ENCODE measurements at places on chromosomes 3 and 15.

DNA sequence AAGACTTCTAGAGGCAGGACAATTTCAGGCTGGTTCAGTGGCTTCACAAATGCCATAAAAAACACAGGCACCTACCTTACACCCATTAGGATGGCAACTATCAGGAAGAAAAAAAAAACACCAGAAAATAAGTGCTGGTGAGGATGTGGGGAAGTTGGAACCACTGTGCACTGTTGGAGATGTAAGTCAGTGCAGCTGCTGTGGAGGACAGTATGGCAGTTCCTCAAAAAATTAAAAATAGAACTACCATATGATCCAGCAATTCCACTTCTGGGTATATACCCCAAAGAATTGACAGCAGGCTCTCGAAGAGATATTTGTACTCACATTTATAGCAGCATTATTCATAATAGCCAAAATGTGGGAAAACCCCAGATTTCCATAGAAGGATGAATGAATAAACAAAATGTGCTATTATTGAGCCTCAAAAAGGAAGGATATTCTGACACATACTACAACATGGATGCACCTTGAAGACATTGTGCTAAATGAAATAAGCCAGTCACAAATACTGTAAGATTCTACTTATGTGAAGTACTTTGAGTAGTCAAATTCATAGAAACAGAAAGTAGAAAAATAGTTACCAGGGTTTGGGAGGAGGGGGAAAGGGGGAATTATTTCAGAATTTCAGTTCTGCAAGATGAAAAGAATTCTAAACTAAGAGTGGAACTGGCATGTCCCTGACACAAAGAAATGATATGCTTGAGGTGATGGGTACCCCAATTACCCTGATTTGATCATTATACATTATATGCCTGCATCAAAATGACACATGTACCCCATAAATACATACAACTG lies 40.9 kb downstream of the NR1D2 start:
- DNase-seq, result no peak

- no peak for DNase-seq
These were observed 50.4 kb downstream of the FOXB1 start for GRCh38 chr15:60054472-60054871.

DNA sequence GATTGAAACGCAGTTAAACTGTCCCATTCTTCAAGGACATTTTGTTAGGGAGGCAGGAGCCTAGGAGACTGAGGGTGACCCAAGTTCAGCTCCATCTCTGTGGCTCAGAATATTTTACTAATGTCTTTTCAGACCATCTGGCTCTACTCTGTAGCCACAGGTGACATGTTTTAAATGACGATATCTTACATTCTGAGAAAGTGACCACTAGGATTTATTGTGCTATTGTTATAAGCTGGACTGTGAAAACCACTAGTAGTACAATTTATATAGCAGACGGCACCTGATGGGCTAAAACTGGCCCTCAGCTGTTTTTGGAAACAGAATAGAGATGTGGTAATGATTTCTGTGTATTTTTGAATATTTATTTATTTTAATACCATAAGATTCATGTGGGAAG lies 55.5 kb downstream of the MCF2L2 start:
- no peak for DNase-seq

- DNase-seq, result no peak
These were observed 259.5 kb upstream of the LYSMD4 start for GRCh38 chr15:99992611-99993231.

DNA sequence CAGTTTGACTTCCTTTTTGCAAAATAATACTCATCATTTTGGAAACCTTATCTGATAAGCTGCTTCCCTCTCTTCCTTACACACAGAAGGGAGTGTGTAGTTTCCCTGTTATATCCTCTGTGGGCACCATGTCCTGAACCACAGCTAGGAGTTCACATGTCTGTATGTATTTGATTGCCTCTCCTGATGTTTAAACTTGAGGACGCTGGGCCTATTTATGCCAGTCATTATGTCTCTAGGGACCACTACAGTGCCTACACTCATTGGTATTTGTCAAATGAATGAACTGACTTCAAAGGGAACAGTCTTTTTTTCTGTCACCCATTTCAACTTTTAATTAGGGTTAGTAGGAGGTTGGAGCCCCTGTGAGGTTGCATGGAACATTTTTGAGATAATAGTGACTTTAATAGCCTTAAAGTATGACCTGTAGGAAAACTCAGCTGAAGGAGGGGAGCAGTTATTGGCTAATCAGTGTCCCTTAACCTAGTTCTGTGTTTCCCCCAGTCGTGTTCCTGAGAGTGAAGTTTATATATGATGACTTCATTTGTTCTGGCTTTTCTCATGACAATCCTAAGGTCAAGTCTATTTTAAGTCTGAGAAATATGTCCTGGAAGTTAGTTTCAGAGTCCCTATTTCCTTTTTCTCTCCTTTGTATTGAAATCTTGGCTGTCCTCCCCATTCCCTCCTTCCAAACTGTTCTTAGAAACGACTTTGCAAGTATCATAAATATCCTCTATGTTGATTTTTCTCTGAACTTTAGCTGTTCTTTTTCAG lies 28.9 kb downstream of the PDE8A start:
- DNase-seq, result no peak

DNA sequence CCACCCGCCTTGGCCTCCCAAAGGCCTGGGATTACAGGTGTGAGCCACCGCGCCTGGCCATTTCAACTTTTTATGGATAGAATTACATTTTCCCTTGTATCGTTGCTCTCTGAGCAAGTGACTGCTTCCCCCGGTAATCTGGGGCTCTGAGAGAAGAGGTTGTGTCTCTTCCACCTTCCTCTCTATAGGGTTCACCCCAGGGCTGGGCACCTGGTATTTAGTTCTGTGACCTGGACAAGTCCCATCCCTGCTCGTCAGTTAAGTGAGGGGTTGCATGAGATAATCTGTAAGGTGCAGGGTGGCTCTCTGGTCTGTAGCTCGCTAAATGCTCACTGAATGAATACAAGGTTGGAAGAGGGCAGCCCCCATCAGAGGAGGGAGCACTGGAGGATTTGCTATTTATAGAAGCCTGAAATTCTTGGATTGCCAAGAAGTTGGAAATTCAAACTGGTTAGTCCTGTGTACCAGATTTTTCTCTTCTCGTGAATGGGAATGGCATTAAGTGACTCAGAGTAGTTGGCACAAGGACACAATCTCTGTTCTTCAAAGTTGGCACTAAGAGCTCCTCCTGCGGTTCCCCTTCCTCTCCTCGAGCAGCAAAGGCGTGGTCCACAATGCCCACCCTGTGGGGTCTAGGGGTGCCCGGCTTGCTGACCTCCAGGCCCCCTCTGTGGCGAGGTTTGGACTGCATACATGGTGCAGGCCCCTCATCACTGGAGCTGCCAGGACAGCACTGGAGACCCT lies 68.1 kb upstream of the DLG1 start:
- no peak for DNase-seq

DNA sequence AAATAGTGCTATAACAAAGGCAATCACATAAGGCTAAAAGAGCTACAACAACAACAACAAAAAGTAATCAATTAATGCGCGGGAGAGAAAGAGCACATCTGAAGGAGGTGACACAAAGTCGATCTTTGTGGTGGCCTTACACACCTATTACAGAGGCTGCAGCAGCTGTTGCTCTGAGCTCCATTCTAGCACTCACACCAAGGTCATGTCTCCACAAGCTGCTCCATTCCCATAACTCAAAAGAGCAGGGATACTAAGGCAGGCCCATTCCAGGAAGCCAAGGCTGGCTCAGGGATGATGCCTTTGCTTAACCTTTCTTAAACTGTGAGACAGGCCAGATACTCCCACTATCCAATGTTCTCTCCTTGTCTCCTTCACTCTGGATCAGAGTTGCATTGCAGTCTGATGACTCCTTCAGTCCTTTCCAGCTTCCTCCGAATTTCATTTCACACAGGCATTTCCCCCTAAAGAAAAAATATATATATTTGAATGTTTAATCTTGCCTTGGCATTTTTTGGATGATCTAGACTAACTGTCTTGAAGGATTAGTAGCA lies 52.7 kb downstream of the SNTN start:
- DNase-seq, result no peak

DNA sequence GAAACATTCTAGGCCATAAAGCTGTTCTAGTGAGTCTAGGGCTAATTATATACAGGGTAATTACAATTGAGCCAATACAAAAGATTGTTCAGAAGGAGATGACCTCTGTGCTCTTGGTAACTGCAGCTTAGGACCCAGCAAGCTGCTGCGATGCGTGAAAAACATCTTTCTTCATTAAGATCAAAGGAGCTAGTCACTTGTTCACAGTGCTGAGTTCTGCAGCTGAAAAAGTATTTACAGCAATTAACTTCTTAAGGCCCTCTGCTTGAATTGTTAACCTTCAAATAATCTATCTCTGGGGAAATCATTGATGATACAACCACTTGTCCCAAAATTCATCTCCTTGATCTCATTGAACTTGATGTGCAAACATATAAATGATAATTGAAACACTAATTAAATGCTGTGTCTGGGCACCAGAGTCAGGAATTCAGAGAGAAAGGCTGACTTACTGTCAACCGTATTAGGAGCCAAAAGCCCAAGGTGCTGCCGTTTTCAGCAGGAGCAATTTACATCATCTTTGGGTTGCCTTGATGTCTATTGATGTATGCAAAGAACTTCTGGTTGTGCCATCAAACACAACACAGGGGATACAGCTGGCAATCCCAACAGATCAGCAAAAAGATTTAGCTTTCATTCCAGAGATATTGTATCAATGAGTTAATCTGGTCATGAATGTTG lies 213.0 kb downstream of the NECTIN3 start:
- DNase-seq, result no peak

GRCh38 chr15:44788748-44789147 lies 52.4 kb downstream of the TRIM69 start:
- DNase-seq, result peak; percentile 12

- DNase-seq, result no peak
These were observed 218.1 kb downstream of the TP63 start for GRCh38 chr3:189849262-189849661.

DNA sequence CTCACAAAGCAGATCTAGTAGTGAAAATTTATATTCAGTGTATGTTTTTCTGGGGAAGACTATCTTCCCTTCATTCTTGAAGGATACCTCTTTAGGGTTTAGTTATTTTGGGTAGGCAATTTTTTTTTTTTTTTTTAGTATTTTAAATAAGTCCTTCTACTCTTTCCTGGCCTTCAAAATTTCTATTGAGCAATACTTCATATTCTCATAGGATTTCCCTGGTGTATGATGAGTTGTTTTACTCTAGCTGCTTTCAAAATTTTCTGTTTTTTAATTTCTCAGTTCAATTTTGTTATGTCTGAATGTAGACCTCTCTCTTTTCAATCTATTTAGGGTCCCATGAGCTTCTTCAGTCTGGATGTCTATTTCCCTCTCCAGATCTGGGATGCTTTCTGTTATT lies 74.3 kb upstream of the PLSCR4 start:
- DNase-seq, result no peak

GRCh38 chr3:11059090-11059798 lies 66.7 kb downstream of the SLC6A1 start:
- DNase-seq, result no peak

DNA sequence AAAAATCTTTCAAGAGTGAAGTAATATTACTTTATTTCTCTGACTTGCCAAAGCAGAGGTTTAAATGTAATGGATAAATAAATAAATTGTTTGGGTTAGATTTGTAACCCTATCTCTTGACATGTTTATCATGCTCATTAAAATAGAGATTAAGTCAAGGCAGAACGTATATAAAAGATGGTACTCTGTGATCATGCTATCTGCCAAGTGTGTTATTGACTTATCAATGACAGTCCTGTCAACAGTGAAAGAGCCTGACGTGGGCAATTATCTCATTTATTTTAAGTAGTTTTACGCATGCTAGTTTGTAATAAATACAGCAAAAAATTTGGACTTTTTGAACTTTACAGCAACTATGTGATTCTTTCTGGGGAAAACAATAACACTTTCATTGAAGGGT lies 43.7 kb downstream of the PROS1 start:
- DNase-seq, result no peak

DNA sequence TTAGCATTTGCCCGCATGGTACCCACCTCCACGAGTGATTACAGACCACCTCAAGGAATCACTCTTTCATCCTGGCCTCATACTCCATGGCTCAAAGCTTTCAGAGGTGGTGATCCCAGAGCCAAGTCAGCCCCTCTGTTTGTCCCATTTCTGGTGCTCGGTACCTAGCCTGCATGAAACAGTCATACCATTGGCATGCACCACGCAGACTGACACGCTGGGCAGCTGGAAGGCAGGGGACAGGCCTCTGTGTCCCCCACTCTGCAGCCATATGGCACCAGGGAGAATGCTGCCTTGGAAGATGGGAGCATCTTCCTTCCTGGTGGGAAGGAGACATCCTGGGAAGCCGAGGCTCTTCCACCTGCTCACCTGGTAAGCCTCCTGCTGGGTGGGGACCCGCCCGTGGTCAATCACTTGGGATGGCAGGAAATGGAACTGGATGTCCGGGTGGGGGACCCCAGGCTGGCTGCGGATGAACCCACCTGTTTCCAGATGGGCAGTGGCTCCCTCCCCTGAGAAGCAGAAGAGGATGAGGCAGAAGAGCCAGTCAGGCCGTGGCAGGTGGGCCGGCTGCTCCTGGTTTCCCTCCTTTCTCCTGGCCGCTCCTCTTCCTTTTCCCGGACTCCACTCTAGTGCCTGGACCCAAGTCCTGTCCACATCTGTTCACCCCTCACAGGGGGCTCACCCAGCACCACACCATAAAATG lies 26.9 kb downstream of the CHDH start:
- no peak for DNase-seq

DNA sequence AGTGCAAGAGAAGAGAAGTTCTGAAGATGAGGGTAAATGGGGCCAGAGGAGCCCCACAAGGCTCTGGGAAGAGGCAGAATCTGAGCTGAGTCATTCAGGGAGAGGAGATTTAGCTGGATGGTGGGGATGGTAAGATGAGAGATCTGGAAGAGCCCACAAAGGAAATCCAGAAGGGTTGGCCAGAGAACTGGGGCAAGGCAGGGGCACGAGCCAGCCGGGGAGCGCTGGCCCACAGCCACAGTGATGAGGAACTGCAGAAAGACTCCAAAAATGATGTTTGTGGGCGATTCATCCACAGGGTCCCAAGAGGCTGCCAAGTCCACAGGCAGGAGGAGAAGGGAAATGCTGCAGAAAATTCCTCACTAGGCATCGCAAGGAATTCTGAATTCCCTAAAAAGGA lies 75.9 kb upstream of the ATP2B2 start:
- DNase-seq, result no peak

DNA sequence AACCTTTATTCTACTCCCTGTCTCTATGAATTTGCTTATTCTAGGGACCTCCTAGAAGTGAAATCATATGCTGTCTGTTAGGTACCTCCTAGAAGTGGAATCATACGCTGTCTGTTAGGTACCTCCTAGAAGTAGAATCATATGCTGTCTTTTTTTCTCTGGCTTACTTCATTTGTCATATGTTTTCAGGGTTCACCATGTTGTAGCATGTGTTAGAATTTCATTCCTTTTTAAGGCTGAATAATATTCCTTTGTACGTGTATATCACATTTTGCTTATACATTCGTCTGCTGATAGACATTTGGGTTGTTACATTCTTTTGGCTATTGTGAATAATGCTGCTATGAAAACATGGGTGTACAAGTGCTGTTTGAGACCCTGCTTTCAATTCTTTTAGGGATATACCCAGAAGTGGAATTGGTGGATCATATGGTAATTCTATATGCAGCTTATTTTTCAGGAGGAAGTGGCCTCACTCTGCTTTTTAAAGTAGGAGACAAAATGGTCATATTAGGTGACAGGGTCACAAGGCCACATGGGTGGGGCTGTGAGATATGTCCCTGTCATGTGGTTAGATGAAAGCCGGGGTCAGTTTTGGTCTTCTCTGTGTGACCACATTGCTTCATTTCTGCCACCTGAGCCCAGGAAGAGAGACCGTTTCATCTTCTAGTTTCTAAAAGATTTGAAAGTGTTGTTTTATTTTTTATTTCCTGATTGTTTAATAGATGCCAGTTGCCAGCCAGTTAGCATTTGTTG lies 76.7 kb downstream of the FLNB start:
- no peak for DNase-seq

GRCh38 chr3:104437891-104438290 lies 928.8 kb upstream of the ALCAM start:
- no peak for DNase-seq
